Right ventricle myocardium superior (tissue), 1 donor: ENCODE measurements at places on chromosomes 12 and 14. TPM values are rescaled to one million over a fixed set of nuclear protein-coding genes. Genes with fewer than 3 reads are reported as not detected.

- no peak for DNase-seq
Measured at GRCh38 chr14:41860586-41860985, 253.9 kb downstream of the LRFN5 start.

The BICD1 gene
- total RNA-seq = 3.5 TPM

- no peak for DNase-seq
Measured at GRCh38 chr12:5187136-5187535, 143.5 kb downstream of the KCNA5 start.

The AKAP3 gene
- total RNA-seq = 3.0 TPM

The LTA4H gene
- 36.6 TPM for total RNA-seq

- DNase-seq = no peak
Measured at GRCh38 chr14:44300916-44301315, 206.2 kb downstream of the FSCB start.

- no peak for DNase-seq
Measured at GRCh38 chr14:94779713-94780112, 9.8 kb upstream of the GSC start.

The JAG2 gene
- 28.6 TPM for total RNA-seq

DNA sequence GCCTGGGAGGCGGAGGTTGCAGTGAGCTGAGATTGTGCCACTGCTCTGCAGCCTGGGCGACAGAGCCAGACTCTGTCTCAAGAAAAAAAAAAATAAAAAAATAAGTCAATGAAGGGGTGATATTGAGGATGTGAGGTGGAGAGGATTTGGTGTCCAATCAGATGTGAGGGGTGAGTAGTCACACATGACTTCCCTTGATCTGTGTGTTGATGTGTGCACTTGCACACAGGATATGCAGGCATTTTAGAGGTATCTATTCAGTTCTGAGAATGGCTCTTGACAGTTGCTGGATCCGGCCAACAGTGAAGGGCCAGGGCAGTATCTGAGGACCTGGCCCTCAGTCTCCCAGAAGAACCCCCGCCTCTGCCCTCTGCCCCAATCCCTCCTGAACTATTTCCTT lies 7.8 kb upstream of the SP7 start:
- no peak for DNase-seq

The TCTN2 gene
- 3.3 TPM for total RNA-seq

The ARHGEF25 gene
- total RNA-seq = 14.3 TPM

- DNase-seq = no peak
Measured at GRCh38 chr14:29681316-29681715, 246.3 kb downstream of the PRKD1 start.

GRCh38 chr14:97977651-97978261 lies 1180.6 kb downstream of the VRK1 start:
- DNase-seq = peak; percentile 88

The COPS7A gene
- 70.4 TPM for total RNA-seq

The PRR4 gene
- total RNA-seq = 1.1 TPM

The HSPB8 gene
- total RNA-seq = 529 TPM

DNA sequence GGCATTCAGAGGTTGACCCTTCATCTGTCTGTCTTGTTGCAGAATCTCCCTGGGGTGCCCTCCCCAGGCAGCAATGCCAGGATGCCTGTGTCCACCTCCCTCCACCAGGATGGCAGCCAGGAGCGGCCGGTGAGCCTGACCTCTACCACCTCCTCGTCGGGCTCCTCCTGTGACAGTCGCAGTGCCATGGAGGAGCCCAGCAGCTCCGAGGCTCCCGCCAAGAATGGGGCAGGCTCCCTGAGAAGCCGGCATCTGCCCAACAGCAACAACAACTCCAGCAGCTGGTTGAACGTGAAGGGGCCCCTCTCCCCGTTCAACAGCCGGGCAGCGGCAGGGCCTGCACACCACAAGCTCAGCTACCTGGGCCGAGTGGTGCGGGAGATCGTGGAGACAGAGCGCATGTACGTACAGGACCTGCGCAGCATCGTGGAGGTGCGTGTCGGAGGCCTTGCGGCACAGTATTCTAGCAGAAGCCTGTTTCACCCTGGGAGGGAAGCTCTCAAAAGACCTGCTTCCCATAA lies 23.4 kb downstream of the PLEKHG3 start:
- peak; percentile 38 for DNase-seq

GRCh38 chr14:102909911-102910310 lies 12.6 kb upstream of the AMN start:
- DNase-seq = no peak

GRCh38 chr12:104478396-104479122 lies 21.8 kb downstream of the CHST11 start:
- no peak for DNase-seq

The POTEG gene
- total RNA-seq = not detected

- no peak for DNase-seq
Measured at GRCh38 chr12:70994217-70994788, 73.8 kb upstream of the PTPRR start.

- DNase-seq = no peak
Measured at GRCh38 chr14:33259764-33260163, 321.1 kb downstream of the NPAS3 start.

GRCh38 chr12:61754214-61754613 lies 506.0 kb upstream of the USP15 start:
- DNase-seq = no peak

DNA sequence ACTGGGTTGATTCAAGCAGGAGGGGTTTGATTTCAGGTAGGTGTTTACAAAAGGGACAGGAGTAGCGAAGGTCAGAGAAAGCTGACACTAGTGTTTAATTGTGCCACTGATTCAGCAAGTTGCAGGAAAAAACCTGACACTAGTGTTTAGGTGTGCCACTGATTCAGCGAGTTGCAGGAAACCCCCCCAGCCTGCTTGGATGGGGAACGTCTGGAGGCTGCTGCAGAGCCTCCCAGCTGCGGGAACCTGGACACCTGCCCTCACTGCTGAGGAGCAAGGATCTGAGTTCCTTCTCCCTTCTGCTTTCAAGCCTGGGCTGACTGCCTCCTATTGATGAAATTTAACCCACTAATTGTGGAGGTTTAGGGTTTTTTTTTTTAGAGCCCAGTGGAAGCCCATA lies 84.2 kb downstream of the AVPR1A start:
- no peak for DNase-seq

GRCh38 chr12:27190761-27191160 lies 53.3 kb upstream of the STK38L start:
- no peak for DNase-seq

The CLEC9A gene
- not detected for total RNA-seq

DNA sequence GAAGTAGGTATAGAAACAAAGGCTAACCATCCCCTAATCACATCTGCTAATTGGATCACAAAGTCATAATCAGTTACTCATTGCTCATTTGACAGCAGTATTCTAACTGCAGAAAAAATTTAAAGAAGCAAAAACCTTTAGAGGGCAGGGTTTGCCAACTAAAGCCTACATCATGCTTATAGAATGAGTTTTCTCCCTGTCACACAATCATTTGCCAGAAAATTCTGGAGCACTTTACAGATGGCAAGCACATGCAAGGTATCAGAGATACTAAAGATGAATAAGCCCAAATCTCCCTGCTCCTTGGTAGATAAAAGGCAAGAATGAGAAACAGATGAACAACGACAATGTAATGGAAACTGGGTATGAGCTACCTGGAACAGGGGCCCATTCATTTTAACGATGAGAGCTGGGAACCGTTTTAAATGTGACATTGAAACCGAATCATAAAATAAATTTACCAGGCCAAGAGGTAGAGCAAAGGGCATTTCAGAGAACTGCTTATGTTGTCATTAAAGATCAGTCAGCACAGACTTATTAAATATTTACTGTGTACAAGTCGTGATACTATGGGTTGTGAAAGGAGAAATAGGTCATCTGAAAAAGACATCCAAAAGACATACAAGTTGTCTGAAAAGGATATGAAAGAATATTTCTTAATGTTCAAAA lies 211.4 kb upstream of the ABCD2 start:
- DNase-seq = no peak

DNA sequence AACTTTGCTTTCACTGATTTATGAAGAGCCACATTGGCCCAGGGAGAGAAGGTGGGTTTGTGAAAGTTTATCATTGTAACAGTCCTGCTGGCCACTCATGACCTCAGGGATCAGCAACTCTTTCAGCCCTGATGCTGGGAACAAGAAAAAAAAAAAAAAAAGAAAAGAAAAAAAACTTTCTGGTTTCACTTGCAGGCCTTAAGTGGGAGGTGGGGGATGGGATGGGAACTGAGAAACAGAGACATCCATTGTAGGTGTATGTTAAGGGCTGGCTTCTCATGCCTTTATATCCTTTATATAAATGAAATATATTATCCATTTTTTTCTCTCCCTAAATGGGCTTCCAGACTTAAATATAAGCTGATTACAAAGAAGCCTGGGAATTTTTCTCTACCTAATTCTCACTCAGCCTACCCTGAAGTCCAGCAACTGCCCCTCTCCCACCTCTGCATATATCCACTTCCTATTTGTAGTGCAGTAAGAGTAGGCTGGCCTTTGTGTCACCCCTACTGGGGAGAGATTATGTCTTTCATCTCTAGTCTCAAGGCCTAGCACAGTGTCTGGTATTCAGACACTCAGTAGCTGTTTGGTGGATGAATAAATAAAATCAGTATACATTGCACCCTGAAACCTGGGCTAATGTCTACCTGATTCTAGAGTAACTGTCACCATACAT lies 187.1 kb downstream of the KICS2 start:
- DNase-seq = no peak

GRCh38 chr12:45587012-45587411 lies 142.5 kb upstream of the ARID2 start:
- DNase-seq = no peak

- no peak for DNase-seq
Measured at GRCh38 chr12:11016937-11017336, 5.5 kb downstream of the TAS2R19 start.

The PCED1B gene
- 0.67 TPM for total RNA-seq

DNA sequence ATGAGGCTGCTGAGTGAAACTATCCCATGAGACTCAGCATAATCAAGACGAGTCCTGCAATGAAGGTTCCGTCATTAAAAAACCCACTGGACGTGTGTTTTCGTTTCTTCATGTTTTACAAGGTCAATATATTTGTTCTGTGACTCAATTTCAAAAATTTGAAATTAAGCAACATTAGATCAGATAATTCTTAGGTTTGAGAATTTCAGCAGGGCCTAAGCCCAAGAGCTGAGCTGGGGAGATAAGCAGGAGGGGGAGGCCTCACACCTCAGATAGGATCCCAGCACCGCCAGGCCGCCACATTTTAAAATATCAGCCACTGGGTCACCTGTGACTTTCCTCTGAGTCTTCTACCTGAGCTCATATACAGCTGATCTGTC lies 13.3 kb downstream of the STX2 start:
- DNase-seq = no peak

GRCh38 chr14:73283608-73284379 lies 46.5 kb downstream of the PAPLN start:
- no peak for DNase-seq

DNA sequence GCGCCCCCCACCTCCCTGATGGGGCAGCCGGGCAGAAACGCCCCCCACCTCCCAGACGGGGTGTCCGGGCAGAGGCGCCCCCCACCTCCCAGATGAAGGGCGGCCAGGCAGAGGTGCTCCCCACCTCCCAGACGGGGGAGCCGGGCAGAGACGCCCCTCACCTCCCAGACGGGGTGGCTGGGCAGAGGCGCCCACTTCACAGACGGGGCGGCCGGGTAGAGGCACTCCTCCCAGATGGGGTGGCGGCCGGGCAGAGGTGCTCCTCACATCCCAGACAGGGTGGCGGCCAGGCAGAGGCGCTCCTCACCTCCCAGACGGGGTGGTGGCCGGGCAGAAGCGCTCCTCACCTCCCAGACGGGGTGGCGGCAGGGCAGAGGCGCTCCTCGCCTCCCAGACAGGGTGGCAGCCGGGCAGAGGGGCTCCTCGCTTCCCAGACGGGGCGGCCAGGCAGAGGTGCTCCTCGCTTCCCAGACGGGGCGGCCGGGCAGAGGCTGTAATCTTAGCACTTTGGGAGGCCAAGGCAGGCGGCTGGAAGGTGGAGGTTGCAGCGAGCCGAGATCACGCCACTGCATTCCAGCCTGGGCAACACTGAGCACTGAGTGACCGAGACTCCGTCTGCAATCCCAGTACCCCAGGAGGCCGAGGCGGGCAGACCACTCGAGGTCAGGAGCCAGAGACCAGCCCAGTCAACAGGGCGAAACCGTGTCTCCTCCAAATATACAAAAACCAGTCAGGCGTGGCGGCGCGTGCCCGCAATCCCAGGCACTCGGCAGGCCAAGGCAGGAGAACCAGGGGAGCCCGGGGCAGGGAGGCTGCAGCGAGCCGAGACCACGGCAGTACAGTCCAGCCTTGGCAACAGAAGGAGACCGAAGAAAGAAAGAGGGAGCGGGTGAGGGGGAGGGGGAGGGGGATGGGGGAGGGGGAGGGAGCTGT lies 12.9 kb upstream of the PXN start:
- DNase-seq = no peak

GRCh38 chr14:93857500-93858283 lies 69.4 kb upstream of the PRIMA1 start:
- no peak for DNase-seq

The DEPDC4 gene
- total RNA-seq = 0.32 TPM

- no peak for DNase-seq
Measured at GRCh38 chr12:108297895-108298760, 41.0 kb downstream of the CMKLR1 start.

GRCh38 chr14:88551980-88552431 lies 2.8 kb downstream of the PTPN21 start:
- DNase-seq = peak; percentile 43

The KRT5 gene
- not detected for total RNA-seq

DNA sequence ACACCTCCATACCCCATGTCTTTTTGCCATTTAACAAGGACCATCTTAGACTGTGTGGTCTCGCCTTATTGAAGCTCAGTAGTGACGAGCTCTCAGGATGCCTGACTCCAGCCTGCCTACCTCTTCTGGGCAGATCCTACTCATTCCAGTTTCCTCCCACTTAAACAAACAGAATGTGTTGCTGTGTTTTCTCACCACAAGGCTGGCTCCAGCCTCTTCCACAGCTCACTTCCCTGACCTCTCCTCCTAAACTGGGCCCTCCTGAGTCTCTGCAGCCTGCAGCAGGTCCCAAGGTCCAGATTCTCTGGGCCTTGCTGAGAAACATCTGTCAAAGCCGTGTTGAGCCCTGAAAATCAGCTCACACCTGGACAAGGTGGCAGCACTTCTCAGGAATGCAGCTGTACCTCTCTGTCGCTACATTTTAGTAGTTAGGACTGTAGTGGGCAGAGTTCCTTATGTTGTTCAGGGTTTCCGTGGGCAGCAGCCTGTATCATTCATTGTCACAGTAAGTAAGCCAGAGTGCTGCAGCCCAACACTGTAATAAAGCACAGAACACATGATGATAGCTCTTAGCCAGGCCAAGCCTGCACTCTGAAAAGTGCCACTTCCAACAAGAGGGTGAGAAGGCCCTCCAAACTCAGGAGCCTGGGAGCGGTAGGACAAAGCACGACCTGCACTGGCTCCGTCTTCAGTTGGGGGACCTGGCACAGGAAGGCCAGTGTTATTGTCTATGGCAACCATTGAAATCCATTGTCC lies 68.5 kb downstream of the NKX2-1 start:
- no peak for DNase-seq

The OXA1L gene
- total RNA-seq = 164 TPM

GRCh38 chr14:72830356-72830755 lies 63.5 kb downstream of the DPF3 start:
- DNase-seq = no peak
